Stimulated activated naive CD4-positive, alpha-beta T cell treated with Interleukin-2 at 50 U/mL for 16 hours (primary cell): ENCODE measurements at places on chromosomes 5 and 9.

DNA sequence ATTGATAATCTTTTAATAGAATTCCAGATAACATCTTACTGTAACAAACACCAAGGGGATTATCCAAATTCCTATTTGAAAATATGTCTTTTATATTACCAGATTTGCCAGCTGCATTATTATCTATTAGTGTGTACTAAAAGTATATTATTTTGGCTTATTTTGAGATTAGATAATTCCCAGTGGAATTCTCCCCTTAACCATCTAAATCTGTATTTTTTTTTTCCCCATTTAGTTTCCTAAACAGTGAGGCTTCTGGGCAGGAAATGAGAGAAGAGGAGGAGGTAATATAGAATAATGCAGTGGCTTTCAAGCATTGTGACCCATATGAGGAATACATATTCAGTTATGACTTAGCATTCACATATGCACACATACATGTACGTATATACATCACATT, 53.5 kb upstream of the ABL1 start:
- no peak for DNase-seq

DNA sequence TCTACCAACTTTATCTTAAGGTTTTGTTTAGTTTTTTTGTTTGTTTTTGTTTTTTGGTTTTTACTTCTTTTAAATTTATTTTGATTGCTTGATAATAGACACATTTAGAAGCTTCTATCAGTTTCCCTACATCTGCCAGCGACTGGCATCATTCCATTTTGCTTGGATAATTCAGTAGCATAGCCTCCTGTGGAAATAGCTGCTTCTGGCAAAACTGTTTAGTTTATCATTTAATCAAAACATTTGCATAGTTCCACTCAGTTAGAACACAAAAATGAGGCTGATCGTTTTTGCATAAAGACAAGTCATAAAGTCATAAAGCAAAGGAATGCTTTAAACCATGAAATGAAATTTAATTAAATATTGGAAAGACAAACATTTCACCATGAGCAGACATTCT, 133.7 kb upstream of the NFIL3 start:
- DNase-seq = no peak

DNA sequence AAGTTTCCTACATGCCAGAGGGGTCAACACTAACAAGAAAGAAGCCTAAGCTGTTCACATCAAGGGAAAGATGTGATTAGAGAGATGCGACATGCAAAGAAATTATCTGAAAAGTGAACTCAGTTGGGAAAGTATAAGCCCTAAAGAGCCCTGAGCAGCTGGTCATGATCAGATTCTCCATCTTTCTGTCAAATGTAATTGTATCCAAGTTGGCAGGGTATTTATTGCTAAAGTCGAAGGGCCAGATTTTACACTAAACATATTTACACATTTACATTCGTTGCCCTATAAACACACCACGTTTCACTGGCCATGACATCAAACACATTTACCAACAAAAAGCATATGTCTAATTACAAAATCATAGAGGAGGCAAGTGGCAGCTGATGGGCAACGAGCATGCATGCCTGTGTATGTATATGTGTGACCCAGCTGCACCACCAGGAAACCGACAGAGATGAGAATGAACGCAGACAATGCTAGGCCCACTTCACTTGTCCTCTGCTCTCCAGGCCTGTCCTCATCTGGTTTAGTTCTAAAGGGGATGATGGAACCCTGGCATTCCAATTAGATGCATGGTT, 6.3 kb downstream of the FOXD1 start:
- DNase-seq = no peak

- DNase-seq = no peak
Measured at GRCh38 chr5:138448481-138449398, 9.9 kb downstream of the REEP2 start.

- DNase-seq = no peak
Measured at GRCh38 chr5:149860801-149861322, 83.7 kb downstream of the PDE6A start.

DNA sequence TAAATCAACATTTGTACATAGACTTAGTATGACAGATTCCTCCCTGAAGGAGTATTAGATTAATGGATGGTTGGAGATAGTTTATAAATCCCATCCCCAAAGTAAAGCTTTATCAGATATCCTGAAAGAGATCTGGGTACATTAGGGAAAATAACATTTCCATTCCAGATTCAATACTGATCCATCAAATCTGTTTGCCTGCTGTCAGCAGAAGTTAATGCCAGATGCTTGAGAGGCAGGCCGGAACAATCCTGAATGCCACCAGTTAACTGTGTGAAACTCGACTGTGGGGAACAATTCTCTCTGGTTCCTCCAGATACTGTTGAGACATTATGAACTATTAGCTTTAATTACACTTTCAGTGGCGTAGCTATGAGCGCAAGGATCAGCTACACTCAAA, 1166.8 kb downstream of the MAT2B start:
- DNase-seq = no peak

DNA sequence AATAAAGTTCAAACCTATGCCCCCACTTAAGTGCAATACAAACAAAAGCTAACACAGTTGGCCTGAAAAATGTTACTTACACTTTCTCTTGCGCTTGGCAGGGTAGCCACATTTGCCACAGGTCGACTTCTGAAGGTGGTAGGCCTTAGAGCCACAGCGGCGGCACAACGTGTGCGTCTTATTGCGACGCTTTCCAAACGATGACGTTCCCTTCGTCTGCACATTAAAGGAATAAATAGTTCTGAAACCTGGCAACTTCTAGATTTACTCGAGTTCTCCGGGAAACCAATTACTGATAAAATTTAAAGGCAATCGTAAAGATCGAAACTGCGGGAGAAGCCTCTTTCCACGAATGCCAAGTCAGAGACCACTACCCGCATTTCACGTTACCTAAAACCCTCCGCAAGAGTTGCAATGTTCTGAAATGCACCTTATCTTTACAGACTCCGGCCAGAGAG, 602 bp downstream of the RPL37 start:
- DNase-seq = peak; percentile 41

DNA sequence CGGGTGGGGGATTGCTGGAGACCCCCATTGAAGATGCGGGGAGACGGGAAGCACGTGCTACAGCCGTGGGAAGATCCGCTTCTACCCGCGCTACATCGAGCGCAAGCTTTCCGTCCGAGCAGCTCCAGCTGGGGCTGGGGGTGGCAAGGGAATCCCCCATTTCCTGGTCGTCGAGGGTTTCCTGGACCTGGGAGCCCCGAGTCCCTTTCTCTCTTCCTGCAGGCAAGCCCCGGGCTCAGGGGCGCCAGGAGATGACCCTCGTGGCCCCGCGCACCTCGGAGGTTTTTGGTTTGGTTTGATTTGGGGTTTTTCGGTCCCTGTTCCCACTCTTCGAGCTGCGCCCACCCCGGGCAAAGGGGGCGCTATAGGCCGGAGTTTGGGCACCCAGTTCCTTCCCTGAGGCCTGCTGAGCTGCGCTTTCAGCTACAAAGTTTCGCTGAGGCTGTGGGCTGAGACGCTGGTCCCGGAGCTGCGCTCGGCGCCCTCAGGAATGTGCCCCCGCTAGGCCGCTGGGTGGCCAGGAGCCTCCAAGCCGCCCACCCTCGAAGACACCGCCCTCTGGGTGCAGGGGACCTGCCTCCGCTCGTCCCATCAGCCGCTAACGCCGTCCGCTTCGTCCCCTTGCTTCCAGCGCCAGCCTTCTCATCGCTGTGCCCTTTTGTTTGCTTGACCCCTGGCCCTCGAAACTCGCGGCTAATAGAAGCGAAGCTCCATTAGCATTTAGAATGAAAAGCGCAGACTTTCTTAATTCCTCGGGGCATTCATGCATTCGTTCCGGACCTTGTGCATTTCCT, 2.9 kb downstream of the NR4A3 start:
- DNase-seq = peak; percentile 58

- no peak for DNase-seq
Measured at GRCh38 chr5:68334553-68334886, 119.0 kb downstream of the PIK3R1 start.

DNA sequence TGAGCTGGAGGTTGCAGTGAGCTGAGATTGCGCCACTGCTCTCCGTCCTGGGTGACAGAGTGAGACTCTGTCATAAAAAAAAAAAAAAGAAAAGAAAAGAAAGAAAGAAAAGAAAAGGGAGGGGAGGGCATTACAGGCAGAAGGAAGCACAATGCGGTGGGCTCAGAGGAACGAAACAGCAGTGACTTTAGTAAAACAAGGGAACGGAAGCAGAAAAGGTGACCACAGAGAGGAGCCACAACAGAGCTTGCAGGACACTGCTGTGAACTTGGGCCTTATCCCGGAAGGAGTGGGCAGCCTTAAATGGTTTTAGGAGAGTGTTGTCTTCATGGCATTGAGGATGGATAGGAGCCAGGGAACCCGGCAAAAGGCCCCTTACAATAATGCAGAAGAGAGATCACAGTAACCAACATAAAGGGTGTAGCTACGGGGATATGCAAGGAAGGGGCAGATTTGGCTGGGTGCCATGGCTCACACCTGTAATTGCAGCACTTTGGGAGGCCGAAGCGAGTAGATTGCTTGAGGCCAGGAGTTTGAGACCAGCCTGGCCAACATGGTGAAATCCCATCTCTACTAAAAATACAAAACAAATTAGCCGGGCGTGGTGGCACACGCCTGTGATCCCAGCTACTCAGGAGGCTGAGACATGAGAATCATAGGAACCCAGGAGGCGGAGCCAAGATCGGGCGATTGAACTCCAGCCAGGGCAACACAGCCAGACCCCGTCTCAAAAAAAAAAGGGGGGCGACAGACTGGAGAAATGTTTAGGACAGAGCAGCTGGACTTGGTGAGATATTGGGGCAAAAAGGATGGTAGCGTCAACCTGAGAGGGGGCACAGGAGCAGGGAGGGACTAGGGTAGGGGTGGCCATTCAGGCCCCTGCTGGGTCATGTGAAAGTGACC, 83.9 kb upstream of the ZBTB43 start:
- DNase-seq = no peak

DNA sequence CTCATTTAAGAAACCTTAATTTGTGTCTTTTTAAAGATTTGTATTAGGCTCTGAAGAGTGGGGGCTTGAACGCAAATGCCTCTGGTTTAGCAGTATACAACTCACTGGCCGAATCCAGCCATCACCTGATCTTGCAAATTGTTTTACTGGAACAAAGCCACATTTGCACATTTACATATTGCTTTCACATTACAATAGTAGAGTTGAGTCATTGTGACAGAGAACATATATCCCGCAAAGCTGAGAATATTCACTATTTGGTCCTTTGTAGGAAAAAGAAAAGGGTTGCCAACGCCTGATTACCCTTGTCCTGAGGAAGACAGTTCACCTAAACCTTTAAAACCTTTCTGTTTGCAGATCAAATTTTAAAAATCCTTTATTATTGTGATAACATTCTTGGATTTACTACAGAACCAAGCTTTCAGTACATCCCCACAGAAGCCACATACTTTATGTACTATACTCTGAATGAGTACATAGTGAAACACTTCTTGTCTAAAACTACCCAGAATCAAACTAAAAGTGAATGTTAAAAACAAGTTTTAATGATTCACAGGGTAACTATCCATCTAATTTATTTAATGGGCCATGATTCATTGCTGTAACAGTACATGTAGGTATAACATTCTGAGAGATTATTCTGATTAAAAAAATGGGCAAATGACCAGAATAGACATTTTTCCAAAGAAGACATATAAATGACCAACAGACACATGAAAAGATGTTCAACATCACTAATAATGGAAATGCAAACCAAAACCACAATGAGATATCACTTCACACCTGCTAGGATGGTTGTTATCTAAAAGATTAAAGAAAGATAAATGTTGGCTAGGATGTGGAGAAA, 161.0 kb downstream of the SLC25A46 start:
- DNase-seq = no peak

DNA sequence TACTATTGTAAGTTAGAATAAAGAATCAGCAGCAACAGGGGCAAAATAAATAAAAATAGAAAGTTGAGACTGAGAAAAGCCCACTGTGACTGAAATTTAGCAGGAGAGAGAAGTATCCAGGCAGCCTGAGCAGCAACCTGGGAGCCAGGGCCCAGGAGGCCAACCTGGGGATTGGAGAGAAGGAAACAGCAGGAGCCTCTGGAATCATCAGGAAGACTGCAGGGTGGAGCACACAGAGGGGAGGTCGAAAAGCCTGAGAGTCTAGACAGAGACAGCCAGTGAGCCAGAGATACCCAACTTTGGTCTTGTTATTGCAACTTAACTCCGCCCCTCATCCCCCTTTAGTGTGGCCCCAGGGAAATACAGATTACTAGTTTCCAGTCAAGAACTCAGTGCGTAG, 98.6 kb downstream of the SLC1A3 start:
- DNase-seq = no peak

GRCh38 chr9:81193362-81194339, 495.7 kb downstream of the TLE1 start:
- DNase-seq = no peak

DNA sequence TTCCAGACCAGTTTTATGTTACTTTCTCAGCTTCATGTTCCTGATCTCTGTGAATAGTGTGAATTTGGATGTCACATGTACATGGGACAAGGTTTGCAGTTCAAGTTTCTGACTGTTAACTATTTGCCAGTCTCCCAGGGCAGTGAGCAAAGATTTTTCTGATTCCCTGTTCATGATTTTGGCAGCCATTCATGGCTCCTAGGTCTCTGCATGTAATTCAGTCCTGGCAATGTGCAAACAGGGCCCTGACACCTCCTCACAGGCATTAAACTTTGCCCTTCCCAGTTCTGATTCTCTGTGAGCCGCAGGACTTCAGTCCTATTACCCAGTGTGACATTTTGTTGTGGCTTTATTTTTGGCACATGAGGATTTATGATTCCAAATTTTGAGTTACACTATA, 349.7 kb downstream of the ARRDC3 start:
- no peak for DNase-seq

DNA sequence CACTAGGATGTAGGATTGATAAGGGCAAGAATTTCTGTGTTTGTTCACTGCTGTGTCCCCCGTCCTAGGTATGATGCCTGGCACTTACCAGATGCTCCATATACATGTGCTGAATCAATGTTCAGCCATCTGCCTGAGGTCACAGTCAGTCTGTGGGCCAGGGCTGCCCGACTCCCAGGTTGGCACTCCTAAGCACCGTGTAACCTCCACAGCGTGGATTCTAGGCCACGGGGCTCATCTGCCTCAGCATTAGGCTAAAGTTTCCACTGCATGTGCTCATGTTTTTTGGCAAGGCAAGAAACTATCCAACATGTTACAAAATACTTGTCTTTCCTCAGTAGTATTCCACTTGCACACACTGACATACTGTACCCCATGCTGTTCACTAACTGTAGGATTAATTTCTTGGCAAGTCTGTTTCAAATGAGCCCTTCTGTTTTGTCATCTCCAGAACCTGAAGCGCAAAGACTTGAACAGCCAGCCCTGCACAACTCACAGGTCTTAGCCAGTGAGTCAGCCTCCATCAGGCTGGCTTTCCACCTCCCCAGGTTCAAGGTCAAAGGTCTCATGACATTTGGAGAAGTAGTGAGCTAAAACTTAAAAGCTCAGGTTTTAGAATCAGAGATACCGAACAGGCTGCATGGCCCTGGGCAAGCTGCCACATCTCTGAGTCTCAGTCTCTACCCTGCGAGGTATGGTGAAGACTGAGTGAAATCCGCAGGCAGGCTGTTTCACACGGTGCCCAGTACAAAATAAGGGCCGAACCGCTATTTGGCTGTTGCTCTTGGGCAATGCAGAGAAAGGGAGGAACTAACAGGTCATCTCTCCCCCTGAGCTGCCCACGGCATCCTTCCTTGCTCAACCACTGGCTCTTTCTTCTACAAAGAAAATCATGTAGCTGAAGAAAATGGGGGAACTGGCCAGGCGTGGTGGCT, 7.2 kb downstream of the TOR1A start:
- DNase-seq = no peak
